ENCODE measurements at places on chromosomes 16 and 17.

DNA sequence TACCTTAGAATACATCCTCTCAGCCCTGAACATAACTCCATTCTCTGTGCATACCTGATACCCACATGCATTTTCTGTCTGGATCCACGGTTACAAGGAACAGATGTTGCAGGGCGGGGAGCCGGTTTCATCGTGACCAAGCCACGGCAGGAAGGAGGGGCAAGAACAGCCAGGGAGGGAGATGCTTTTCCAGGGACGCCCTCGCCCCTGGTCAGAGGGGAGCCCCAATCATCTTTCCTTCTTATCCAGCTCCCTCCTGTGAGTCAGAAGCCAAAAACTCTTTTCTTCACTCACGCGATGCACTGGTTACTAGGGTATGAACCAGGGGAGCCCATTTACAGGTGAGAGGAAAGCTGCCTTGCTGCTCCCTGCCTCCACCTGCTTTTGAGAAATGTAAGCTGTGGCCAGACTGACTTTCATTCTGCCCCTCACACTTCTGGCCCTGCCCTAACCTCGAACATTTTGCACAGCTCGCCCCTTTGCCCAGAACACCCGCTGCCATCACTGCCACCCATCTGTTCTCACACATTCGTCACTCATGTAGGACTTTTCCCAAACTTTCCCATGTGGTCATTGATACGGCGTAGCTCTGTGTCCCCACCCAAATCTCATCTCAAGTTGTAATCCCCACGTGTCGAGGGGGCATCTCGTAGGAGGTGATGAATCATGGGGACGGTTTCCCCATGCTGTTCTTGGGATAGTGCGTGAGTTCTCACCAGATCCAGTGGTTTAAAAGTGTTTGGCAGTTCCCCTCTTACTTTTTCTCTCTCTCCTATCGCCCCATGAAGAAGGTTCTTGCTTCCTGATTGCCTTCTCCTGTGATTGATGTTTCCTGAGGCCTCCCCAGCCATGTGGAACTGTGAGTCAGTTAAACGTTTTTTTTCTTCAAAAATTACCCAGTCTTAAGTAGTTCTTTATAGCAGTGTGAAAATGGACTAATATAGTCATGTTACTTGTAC is 20.5 kb downstream of the FOXL1 start:
- DNase-seq = no peak

DNA sequence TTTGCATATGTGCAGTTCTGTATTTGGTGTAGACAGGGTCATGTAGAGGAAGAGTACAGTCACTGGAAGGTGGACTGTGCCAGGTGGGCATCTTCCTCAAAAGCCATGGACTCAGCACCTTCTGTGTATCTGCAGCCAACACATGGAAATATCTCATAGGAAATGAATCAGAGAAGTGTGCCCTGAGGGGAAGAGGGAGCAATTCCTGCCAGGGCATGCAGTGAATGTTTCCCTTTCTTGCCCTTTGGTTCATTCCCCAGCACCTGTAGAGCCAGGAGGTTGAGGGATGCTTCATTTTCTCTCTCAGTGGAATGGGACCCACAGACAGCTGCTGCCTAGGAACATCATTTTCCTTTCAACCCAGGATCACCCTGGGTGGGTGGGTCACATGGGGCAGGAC is 146.1 kb upstream of the HSBP1 start:
- DNase-seq = no peak

- DNase-seq = no peak
Observed at GRCh38 chr16:4678596-4678995, 14.8 kb upstream of the NUDT16L1 start.

GRCh38 chr17:2954898-2955445 is 108.4 kb downstream of the OR1D5 start:
- DNase-seq = no peak

DNA sequence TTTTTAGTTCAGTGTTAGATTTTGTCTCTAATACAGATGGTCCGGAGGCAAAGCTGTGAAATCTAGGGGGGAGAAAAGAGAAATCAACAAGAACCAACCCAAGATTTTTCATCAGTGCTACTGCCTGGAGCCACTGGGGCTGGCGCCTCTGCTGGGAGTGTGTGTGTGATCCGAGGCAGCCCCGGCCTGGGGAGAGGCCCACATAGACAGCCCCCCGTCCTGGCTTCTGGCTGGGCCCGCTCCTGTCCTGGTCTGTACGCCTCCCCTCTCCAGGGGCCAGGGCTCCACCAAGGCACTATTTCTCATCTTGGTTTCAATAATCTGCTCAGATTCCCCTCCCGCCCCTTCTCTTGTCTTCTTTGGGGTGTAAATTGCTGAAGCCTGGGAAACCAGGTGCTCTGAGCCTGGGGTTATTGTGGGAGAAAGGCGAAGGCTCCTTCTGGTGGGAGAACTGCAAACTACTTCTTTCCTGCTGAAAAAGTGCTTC is 7.8 kb downstream of the BAHCC1 start:
- no peak for DNase-seq

GRCh38 chr17:40471846-40472732 is 28.8 kb downstream of the IGFBP4 start:
- no peak for DNase-seq

GRCh38 chr17:48500435-48501426 is 30.1 kb downstream of the HOXB1 start:
- DNase-seq = no peak

- no peak for DNase-seq
Observed at GRCh38 chr17:12911239-12911638, 106.6 kb downstream of the ELAC2 start.

DNA sequence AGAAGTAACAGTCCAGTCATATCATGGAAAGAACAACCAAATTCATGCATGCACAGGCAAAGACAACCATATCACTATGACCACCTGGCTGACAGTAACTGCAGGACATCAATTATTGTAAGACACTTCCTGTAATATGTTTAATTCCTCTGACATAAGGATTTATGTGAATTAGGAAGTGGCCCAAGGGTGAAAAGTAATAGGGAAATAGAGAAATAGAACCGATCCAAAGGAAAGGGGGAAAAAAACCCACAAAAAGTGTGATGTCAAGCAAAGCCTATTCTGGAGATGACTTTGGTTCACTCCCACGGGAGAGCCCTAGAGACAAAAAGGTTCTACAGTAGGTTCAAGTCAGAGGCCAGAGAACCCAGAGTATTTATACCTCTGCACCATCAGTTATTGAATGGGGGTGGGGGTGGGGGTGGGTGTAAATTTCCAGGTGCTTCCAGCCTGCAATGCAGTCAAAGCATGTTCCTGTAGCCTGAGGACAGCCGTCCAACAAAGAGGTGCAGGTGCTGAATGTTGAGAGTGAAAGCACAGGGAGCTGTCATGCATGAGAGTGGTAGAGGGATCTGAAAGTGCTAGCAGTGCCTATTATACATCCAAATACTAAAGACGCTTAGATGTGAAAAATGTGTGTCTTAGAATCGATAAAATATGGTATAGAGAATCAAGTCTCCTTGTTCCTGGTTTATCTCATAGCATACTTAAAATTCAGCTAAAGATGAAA is 95.6 kb upstream of the HLF start:
- no peak for DNase-seq

GRCh38 chr17:82101767-82102679 is 4.0 kb upstream of the FASN start:
- DNase-seq = no peak

DNA sequence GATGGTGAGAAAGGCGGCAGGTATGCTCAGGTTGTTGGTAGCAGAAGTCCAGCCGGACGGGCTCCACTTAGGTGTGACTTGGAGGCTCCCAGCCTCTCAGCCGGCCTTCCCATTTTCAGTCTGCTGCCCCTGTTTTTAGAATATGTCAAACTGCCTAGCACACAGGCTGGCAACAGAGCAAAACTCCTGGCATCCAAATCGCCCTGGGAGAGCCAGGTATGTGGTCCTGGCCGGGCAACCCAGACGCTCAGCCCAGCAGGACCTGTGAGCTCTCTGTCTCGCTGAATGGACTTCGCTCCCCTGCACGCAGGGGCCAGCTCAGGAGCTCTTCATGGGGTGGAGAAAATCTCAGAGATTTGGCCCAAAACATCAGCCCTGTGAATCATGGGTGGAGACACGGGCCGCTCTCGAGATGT is 147.9 kb upstream of the CHMP6 start:
- no peak for DNase-seq

- DNase-seq = no peak
Observed at GRCh38 chr17:58641887-58642311, 49.9 kb downstream of the TEX14 start.

DNA sequence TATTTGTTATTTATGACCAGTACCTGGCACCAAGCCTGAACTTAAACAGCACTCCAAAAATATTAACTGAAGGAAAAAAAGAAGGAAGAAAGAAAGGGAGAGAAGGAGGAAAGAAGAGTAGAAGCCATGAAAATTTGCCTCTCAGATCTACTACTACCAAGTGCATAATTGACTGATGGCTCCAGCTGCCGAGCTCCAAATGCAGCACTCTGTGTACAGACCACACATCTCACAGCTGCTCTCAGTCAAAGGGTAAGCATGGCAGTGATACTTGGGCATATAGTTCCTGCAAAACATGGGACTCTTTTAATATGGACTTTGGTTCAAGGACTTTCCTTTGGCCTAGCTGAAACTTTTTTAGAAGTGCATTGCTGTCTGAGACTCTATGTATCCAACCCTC is 44.0 kb upstream of the NOG start:
- DNase-seq = no peak

- DNase-seq = no peak
Observed at GRCh38 chr16:57427824-57428223, 19.4 kb downstream of the CIAPIN1 start.

DNA sequence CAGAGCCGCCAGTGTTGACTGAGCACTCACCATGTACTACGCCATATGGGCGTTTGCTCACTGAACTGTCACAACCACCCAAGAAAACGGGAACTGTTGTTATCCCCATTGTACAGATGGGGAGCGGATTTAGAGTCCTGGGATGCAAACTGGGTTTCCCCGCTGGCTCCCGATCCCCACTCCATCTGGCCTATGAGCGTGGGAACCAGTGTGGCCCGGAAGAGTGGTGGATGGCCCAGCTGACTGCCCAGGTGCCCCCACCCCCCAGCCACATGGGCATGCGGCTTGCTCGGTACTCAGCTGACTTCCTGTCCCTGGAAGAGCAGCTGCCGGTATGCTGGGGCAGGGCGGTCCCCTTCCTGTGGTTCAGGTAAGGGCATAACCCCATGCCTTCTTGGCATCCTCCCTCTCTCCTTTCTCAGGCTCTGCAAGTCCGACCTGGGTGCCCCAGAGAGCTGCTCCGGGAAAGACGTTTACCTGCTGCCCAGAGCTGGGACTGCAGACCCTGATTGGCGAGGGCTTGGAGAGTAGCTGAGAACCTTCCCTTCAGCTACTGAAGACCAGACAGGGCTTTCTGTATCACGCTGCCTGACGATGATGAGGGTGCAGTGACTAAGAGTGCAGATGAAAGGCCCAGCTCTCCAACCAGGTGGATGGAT is 16.2 kb downstream of the SOCS3 start:
- DNase-seq = no peak

DNA sequence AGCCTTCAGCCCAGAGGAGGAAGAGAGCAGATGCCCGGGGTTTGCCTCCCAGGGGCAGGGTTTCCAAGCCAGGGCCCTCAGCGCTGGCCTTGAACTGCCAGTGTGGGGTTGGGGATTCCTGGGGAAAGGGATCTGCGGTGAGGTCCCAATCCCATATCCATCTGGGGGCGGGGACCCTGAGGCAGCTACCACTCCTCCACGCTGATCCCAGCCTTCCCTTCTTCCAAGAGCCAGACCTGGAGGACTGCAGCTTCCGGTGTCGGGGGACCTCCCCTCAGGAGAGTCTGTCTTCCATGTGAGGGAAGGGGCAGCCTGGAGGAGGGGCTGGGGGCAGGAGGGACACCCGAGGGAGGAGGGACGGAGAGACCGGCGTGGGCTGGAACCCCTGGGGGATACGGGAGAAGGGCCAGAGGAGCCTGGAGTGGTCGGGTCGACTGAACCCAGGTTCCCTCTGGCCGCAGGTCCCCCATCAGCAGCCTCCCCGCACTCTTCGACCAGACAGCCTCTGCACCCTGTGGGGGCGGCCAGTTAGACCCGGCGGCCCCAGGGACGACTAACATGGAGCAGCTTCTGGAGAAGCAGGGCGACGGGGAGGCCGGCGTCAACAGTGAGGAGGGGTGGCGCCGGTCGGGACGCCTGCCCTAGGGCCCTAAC is 10.7 kb upstream of the CISD3 start:
- no peak for DNase-seq

DNA sequence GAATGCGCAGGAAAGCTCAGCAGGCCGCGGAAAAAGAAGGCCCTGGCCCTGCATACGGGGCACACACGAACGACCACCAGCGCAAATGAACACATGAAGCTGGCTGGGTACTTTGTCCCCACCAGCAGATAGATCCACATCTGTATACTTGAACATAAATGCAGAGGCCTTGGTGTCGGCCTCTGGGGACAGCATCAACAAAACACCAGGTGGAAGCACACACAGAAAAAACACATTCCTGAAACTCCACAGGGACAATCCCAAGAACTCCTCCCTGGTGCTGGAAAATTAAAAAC is 606 bp upstream of the ZBTB4 start:
- DNase-seq = no peak

DNA sequence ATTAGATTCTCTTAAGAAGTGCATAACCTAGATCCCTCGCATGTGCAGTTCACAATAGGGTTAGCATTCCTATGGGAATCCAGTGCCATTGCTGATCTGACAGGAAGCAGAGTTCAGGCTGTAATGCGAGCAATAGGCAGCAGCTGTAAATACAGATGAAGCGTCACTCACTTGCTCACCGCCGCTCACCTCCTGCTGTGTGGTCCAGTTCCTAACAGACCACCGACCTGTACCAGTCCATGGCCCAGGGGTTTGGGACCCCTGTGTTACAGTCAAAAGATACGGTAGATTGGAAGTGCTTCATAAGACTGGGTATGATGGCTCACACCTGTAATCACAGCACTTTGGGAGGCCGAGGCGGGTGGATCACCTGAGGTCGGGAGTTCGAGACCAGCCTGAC is 2.8 kb downstream of the STAT5A start:
- DNase-seq = no peak

DNA sequence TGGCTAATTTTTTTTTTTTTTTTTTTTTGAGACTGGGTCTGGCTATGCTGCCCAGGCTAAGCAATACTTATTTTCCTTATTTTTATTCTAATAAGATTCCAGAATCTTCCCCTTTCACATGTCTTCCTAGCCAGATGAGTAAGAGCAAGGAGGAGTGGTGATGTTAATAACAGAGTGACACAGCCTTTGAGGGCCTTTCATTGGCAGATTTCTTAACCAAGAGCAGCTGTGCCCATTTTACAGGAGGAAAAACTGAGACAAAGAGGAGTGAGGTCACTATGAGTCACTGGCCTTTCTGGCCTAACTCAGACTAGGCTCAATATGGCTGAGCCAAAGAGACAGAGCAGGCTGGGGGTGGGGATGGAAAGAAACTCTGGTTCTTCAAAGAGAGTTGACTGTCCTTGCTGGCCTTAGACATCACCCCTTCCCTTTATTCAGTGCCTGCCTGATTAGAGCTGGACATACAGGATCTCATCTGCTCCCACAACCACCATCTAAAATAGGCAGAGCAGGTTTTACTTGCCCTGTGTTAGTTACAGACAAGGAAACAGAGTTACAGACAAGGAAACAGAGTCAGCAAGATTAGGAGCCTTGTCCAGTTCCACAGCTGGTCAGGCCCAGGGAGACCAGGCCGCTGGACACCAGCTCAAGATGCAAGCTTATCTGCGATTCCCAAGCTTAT is 50.0 kb upstream of the TOB1 start:
- no peak for DNase-seq
